ENCODE measurements at places on chromosomes 1 and 21.

DNA sequence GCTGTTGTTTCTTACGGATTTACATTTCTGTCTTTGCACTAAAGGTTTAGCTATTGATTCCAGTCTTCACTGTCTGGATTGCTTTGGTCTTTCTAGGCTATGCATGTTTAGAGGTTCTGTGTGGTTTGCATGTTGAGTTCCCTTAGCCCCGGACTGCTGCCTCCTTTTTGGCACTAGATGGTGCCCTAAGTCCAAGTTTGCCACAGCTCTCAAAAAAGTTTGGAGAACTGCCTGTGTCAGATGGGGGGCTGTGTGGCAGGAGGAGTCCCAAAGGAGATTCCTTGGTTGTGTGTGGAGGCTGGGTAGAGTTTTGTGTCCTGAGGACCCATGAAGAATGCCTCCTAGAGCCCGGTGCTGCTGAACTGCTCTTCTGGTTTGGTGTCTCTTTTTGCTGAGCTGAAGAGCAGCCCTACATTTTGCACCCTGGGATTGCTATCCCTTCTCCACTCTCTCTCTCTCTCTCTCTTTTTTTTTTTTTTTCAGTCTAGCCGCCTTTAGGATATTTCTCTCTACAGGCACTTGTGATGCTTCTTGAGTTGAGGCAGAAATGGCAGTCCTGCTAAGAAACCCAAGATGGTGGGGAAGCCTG, 74.4 kb downstream of the PTGS2 start:
- DNase-seq: peak; percentile 60

DNA sequence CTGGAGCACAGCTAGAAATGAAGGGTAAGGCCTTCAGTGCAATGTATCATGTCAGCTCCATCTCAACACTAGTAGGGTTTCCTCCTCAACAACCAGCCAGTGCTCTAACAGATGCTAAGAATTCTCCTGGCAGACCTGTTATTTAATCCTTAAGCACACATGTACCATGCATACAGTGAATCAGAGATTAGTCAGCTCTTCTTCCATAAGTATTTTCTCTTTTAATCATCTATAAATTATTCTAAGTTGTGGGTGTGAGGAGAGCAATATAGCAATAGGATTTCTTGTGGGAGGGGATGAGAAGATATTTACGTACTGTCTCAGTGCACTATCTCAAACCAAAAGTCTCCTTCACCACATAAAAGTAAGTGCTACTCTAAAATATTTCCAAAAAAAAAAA, 95.3 kb downstream of the COP1 start:
- no peak for DNase-seq

DNA sequence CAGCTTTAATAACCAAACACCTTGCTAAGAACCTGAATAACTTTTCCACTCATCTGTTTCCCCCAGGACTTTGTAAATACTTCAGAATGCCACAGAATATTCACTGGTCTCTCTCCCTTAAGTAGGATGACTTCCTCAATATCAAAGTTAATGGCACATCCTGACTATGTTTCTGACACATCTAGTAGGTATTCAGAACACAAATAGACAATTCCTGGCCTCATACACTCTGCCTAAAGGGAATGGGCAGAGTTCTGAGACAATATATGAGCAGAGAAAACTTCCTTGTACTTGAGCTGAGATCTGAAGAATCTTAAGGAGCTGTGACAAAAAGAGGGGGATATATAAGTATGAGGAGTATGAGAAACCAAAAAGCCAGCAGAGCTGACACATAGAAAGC, 34.8 kb downstream of the ANKRD13C start:
- DNase-seq: peak; percentile 30

- DNase-seq: no peak
These were observed 47.4 kb upstream of the MTF2 start for GRCh38 chr1:93031711-93032110.

GRCh38 chr1:208238710-208239472, 5.3 kb downstream of the PLXNA2 start:
- DNase-seq: peak; percentile 66

DNA sequence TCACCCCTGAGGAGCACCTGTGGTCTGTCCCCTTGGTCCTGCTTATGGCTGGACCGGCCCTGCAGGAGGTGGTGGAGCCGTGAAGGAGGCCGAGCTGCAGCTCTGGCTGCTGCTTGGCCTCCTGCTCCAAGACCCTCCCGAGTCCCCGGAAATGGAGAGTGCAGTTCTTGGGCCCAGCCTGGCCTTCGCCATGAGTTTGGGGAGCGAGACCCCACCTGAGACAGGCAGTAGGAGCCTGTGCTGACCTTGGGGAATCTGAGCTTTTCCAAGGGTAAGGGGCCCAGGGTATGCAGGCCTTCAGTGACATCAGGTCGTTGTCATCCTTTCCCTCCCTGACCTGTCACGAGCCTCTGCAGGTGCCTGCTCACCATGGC, 14.1 kb downstream of the TMEM201 start:
- DNase-seq: no peak

DNA sequence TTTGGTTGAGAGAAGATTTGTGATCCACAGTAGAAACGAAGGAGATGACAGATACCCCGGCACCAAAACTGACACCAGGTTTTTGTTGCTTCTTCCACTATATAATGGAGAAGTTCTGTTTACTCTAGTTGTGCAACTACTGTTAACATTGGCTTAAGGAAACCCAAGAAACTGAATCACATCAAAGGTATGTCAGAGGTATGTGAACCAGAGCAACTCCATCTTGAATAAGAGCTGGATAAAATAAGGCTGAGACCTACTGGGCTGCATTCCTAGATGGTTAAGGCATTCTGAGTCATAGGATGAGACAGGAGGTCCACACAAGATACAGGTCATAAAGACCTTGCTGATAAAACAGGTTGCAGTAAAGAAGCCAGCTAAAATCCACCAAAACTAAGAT, 173.7 kb upstream of the CAMK1G start:
- DNase-seq: peak; percentile 61

GRCh38 chr21:42437786-42438185, 34.1 kb downstream of the UBASH3A start:
- peak; percentile 5 for DNase-seq

DNA sequence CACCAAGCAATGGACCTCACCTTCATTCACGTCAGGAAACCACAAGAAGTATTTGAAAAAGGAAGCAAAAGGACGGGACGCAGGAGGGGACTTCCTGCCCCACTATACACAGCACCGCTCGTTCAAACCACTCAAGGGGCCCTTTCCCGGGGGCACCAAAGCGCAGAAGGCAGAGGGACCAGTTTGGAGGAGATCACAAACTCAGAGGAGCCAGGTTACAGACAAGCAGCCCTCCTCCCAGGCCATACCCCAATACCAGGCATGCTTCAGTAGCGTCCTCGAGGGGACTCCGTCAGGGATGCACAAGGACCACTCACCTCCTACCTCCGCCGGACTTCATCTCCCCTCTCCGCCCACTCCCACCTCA, 685 bp downstream of the CRTC2 start:
- peak; percentile 38 for DNase-seq

DNA sequence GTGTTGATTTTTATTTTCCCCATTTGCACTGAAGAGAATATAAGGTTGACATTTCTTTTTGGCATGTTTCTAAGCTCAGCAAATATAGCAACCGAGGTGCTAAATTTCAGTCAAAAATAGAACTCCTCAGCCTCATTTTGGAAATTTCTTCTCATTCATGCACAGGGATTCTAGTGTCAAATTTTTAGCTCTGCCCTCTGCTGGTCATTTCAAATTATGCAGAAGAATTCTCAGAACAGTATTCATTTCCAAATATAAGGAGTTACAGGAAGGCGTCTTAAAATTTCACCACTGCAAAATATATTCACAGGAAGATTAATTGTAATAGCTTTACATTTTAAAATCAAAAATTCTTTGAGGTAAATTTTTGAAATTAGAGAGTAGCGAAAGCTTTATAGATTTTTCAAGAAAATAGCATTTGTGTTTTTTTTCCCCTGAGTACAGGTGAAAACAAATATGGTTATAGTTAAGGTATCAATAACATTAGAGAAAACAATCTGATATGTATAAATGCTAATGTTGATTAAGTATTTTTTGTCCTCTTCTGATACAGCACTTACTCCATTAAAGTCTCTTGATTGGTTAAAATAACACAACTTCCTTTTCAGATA, 57.9 kb downstream of the FMN2 start:
- peak; percentile 47 for DNase-seq

DNA sequence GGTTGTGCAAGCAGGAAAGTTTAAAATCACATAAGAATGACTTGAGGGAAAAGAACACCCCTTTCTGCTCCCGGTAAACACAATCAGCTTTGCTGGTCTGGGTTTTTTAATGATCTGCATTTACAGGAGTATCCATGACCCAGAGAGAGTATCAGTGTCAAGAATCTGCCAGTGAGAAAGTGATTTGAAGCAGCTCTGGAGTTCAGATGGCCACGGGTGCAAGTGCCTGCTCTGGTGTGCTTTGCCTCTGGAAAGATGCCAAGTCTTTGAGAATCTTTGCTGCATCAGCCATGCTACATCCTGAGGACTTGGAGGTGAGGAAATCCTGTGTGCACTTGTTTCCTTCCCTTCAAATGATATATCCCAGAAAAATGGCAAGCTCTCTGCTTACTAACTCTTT, 18.6 kb upstream of the MYSM1 start:
- DNase-seq: peak; percentile 26

DNA sequence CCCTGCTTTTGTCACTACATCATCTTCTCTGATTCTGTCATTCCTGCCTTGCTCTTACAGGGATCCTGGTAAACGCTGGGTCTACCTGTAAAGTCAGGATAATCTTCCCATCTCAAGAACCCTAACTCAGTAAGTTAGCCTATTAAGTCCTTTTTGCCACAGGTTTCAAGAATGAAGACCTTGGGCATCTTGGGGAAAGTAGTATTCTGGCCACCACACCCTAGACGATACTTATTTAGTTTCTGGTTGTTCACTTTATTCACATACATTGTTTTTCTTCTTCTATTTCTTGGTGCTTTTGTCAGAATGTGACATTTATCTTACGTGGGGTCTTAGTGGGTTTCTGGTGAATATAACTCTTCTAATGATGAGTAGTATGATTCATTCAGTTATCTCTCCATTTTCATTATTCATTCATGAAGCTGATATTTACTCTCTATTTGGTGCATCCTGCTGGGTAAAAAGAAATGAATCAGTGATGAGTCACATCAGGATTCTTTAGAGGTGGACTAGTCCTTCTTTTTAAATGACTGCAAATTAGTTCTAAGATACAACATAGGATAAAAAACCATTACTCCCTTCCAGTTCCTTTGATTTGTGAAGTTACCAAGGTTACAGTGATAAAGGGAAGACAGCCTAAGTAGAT, 514.4 kb upstream of the B3GALT2 start:
- DNase-seq: peak; percentile 25

GRCh38 chr1:95793893-95794292, 559.9 kb downstream of the RWDD3 start:
- no peak for DNase-seq

- DNase-seq: no peak
These were observed 66.2 kb downstream of the FAAP20 start for GRCh38 chr1:2128189-2128901.

DNA sequence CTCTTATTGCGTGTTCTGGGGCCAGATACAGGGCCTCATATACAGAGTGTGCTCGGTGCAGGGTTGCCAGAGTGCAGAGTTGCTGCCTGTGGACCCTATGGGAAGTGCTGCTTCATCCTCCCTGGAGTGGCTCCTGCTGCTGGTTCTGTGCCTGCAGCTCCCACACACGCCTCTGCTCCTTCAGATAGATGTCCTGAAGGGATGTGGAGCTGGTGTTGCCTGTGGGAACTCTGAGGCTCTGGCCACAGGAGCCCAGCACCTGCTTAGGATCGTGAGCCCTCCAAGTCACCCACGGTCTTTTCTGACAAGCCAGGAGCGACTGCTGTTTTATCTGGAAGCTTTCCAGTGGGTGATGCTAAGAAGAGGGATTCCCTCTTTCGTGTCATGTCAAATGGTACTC, 120.5 kb downstream of the CAMTA1 start:
- DNase-seq: no peak
